Activated CD4-positive, alpha-beta T cell treated with anti-CD3 and anti-CD28 coated beads, Interleukin-2, Interleukin-6, amounts not matched to agents 100 ng/mL and 50 ng/mL, durations not matched to agents 16 hours and 8 hours (primary cell): ENCODE measurements at places on chromosomes 13 and 19.
A peak's percentile ranks its signal among the peaks of the same experiment; 100 is the strongest.

GRCh38 chr19:48418317-48419064 lies 25.0 kb downstream of the GRIN2D start:
- peak; percentile 44 for DNase-seq

DNA sequence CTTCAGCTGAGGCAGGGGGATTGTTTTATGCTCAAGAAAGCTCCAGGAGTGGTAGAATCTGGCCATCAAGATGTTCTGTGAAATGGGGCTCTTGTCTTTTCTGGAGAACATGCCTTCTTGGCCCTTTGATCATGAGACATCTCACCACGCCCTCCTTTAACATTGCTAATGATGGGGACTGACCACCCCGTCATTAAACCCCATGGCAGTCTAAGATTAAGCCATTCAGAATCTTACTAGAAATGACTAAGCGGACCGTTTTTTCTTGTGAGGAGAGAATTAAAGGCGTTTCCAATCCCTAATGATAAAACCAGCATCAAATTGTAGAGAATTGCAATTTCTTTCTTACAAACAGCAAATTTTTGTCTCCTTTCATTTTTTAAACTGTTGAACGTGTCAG lies 89.4 kb downstream of the COL4A2 start:
- DNase-seq, result no peak

- no peak for DNase-seq
Observed at GRCh38 chr13:40087091-40088002, 431.9 kb downstream of the COG6 start.

- no peak for DNase-seq
Observed at GRCh38 chr19:46944123-46944748, 75.4 kb upstream of the NPAS1 start.

DNA sequence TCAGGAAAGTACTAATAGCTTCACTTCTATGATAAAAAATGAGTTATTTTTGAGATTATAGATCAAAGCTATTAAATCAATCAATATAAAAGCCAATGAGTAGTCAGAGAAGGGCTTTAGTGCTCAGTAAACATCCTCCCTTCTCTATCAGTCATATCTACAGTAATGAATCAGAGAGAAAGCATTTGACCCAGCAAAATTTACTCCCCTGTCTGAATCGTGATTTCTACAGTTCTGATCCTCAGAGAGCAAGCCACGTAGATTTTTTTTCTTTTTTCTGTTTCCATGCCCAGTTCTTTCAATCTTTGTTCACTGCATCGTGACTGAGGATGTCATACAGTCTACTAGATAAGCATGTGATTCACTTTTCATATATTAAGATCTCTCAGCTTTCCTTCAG lies 16.2 kb upstream of the MBNL2 start:
- peak; percentile 60 for DNase-seq

DNA sequence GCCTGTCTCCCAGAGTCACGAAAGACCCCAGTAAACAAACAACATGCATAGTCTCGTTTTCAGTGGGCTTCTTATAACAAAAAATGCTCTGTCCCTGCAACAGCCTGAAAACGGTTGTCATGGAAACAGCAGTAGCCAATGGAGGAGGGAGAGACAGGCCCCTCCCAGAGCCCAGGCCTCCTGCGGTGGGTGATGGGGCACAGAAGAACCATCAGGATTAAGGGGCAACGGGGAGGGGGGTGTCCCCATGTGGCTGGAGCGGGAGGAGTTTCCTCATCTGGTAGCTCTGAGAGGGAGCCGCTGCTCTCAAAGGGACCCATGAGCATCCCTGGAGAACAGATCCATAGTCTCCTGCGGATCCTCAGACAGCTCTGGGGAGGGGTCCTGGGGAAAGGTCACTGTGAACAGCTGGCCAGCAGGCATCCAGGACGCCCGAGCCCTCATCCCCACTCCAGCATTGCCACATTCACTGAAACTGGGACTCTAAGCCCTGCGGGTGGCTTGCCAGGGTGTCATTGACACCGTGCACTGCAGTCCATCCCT lies 37.5 kb upstream of the PNMA8B start:
- DNase-seq, result no peak

DNA sequence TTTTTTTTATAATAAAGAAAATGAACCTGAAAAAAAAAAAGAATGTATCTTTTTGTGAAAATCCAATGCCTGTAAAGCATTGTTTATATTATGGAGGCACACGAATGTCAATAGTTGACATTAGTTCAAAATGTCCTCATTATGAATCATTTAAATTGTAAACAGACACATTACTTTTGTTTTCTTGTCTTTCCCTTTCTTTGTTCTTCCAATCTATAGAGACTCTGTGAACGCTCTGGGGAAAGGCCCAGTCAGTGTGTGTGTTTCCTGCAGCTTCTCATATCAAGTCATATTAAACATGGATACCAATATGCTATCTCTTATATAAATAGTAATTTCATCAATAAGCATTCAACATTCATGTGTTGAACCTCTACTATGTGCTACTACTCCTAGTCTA lies 193.1 kb downstream of the KCTD12 start:
- no peak for DNase-seq

- DNase-seq, result no peak
Observed at GRCh38 chr19:54017261-54017660, 25.8 kb downstream of the CACNG6 start.

DNA sequence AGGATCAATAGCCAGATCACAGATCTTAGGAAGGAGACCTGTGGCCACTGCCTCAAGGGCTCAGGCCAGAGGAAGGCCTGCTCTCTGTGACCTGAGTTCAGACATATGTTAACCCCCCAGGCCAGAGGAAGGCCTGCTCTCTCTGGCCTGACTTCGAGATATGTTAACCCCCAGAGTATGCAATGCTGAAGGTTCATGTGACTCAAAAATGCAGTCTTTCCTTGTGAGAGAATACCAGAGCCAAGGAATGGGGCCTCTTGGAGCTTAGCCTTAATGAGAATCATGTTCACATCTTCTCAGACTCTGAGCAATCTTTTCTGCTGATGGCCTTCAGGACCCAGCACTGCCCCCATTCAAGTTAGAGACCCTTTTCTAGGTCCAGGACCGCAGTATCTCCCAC lies 36.7 kb downstream of the MBNL2 start:
- no peak for DNase-seq

- peak; percentile 80 for DNase-seq
Observed at GRCh38 chr19:12733369-12734214, 892 bp downstream of the TRIR start.

DNA sequence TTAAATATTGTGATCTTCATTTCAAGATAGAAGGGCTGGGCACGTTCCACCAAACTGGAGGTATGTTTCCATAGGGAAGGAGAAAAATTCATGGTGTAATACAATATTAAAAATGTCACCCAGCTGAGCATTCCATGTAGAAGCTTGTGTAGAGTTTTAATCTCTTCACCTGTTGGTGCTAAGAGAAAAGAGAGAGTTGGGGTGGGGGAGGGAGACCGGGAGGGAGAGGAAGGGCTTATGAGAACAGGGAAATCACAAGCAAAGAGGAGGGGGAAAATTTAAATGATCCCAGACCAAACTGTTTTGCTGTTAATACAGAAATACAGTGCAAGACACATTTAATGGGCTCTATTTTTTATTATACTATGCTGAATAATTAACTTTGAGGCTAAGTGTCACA lies 345.8 kb downstream of the ZNF536 start:
- no peak for DNase-seq

- peak; percentile 32 for DNase-seq
Observed at GRCh38 chr19:52536448-52536800, 9.0 kb downstream of the ZNF808 start.

- no peak for DNase-seq
Observed at GRCh38 chr13:23984546-23984945, 87.2 kb upstream of the C1QTNF9B start.

GRCh38 chr13:20388184-20388583 lies 137.5 kb downstream of the CRYL1 start:
- DNase-seq, result no peak

- DNase-seq, result peak; percentile 15
Observed at GRCh38 chr13:41971848-41972247, 10.9 kb upstream of the VWA8 start.

GRCh38 chr19:29889702-29890101 lies 52.3 kb upstream of the URI1 start:
- DNase-seq, result no peak

DNA sequence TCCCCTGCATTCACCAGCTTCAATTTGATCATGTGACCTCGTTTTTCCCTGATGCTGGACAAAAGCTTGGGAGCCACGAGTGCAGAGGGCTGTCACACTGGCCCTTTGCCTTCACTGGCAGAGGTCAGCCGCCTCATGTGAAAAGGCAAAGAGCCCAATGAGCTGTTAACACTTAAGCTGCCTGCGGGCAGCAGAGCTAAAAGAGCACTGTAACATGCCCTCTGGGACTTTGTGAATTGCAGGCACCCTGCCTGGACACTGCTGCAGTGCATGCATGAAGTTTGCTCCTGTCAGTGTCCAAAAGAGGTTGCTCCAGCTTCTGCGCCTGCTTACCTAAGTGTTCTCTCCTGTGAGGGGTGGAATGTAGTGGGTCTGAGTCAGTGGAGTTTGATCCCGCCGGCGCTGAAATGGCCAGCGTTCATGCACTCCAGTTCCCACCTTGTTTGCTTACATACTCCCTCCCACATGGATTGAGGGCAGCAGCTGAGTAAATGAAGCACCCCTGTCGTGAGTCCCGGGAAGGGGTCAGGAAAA lies 193.7 kb downstream of the RFC3 start:
- no peak for DNase-seq

GRCh38 chr13:46782691-46783090 lies 14.3 kb downstream of the ESD start:
- no peak for DNase-seq

- DNase-seq, result no peak
Observed at GRCh38 chr13:53015971-53016370, 12.6 kb upstream of the OLFM4 start.

- DNase-seq, result no peak
Observed at GRCh38 chr13:70795484-70795883, 687.2 kb upstream of the KLHL1 start.
